ENCODE measurements at places on chromosomes 5 and 9.

DNA sequence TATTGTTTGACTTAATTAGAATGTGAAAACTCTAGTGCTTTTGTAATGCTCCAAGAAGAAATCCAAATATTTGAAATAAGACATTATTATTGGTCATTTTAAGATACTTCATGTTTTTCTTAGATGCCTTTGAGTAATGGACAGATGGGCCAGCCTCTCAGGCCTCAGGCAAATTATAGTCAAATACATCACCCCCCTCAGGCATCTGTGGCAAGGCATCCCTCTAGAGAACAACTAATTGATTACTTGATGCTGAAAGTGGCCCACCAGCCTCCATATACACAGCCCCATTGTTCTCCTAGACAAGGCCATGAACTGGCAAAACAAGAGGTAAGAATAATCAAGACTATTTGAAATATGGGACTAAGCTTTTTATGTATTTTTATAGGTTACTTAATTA is 69.2 kb upstream of the SREK1 start:
- no peak for DNase-seq

DNA sequence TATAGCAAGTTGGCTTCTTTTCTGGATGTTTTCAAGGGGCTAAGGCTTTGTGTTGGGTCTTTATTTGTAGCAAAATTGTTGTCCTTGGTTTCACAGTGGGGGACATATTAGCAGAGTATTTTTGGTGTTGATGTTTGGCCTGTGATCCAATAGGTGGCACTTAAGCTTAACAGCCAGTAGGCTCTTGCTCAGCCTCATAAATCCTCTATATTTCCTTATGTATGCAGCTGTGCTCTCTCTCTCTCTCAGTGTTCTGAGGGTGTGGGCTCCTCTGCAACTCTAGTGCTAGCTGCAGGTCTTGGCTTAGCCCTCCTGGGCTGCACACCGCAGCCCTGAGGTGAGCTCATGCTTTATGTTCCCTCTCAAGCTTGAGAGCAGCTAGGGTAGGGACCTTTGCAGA is 195.0 kb upstream of the GHR start:
- peak; percentile 56 for DNase-seq

- no peak for DNase-seq
These were observed 514.0 kb upstream of the KLF4 start for GRCh38 chr9:108003526-108003925.

DNA sequence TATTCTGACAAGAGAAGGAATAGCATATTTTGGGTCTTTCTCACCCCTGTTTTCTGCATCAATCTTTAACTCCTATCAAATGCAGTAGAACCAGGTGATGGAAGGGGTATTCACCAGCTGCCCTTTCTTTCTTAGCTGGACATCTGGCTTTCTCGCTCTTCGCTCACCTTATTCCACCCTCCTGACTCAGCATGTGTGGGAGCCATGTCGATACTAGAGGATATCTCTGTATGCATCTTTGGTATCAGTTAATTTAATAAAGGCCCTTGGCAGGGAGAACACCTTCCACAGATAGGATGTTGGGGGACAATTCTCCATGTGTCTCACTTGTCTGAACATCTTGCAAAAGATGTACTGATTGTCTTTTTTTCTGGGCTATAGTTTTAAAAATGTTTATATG is 71.5 kb downstream of the ZNF474 start:
- DNase-seq, result no peak

DNA sequence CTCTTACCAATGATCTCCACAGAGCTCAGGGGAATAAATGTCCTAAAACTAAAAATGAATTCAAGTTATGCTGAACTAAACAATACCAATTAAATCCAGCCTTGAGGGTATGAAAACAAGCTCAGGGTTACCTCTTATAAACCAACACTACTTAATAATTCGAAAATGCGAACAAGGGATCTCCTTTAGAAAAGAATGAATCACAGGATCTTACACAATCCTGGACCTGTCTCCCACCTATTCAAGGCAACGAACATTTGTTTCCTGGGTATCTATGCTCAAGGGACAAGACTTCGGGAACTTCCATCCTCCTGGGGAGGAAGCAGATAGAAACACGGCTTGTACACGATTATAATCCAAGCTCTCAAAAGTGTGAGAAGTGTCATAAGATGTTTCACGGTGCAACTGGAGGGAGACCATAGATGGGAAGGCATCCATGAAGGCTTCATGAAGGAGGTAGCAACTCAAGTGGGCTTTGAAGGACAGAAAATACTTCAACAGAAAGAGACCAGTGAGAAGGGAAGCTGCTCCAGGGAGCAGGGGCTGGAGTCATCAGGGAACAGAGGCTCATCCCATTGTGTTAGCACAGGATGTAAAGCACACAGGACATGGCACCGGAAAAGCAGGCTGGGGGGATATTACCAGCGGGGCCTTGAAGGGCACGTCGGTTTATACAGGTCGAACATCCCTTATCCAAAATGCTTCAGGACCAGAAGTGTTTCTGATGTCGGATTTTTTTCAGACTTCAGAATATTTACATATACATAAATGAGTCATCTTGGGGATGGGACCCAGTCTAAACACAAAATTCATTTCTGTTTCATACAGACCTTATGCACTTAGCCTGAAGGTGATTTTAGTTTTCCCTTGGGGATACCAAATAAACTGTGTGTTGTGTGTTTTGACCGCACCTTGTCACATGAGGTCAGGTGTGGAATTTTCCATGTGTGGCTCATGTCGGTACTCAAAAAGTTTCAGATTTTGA is 87.4 kb downstream of the TLE1 start:
- DNase-seq, result no peak

DNA sequence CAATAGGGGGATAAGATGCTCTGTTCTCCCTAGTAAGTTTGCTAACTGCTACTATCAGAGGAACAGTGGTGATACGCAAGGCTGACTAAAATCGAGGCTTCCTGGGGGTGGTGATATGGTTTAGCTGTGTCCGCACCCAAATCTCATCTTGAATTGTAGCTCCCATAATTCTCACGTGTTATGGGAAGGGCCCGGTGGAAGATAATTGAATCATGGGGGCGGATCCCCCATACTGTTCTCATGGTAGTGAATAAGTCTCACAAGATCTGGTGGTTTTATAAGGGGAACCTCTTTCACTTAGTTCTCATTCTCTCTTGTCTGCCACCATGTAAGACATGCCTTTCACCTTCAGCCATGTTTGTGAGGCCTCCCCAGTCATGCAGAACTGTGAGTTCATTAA is 135.1 kb downstream of the LHFPL2 start:
- DNase-seq, result no peak

DNA sequence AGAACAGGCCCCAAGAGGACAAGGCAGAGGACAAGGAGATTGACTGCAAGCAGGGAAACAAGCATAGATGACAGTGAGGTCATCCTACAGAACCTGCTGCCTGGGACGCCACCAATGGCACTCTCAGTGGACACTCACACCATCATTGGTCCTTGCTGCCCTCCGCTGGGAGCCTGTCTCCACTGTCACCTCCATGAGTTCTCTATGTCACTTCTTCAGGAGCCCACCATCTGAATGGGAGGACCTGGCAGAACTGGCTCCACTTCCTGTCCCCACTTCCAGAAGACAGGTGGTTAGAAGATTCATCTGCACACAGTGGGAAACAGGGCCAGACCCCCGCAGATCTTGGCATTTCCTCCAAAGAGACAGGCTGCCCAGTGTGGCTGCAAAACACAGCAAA is 188.9 kb downstream of the HSD17B3 start:
- no peak for DNase-seq

- DNase-seq, result no peak
These were observed 133.3 kb upstream of the PPP1R2B start for GRCh38 chr5:156716591-156717380.

DNA sequence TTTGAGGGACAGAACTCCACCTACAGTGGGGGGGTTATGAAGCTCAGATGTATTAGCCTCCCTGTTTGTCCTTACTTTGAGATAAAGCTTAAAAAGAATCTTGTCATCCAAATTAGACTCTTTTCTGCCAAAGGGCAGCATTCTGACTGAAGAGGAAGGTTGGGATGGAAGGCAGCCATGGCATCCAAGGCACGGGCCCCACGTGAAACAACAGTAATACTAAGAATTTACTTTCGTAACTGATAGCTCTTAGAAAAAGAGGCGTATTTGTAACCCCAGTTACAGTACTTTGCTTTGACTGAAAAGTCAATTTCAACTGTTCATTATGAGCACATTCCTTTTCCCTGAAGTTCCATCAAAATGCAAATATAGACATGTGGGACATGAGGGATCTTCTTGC is 168.5 kb downstream of the ARRDC3 start:
- no peak for DNase-seq

GRCh38 chr5:174098694-174099093 is 53.2 kb downstream of the NSG2 start:
- DNase-seq, result no peak

All from foreskin fibroblast (primary cell).